Left ventricle myocardium superior (tissue), 1 donor: ENCODE measurements at places on chromosomes 5 and 9.

- no peak for DNase-seq
Observed at GRCh38 chr9:136308006-136308701, 4.3 kb upstream of the CCDC187 start.

DNA sequence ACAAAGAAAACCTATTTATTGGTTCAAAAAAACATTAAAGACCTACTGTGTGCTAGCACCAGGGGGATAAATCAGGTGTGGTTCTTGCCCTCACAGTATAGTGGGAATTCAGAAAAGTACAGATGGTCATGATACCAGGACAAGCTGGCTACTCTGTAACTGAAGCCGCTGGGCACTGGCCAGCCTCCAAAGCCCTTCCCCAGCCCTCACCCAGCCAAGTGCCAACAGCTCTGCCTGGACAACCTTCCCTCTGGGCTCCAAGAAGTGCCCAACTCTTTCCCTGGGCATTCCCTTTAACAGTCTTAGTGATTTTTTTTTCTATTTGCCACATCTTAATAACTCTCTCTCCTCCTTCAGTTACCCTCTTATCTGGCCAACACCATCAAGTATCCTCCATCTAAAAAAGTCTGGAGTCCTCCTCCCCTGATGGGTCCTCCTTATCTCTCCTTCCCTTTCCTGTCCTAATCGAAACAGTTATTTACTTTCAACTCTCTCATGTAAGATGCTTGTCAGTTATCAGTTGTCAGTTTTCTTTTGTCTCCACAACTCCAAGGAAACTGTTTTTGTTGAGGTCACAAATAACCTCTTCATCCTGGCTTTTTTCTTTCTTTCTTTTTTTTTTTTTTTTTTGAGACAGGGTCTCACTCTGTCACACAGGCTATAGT lies 13.3 kb upstream of the SEPTIN8 start:
- DNase-seq: peak; percentile 47

DNA sequence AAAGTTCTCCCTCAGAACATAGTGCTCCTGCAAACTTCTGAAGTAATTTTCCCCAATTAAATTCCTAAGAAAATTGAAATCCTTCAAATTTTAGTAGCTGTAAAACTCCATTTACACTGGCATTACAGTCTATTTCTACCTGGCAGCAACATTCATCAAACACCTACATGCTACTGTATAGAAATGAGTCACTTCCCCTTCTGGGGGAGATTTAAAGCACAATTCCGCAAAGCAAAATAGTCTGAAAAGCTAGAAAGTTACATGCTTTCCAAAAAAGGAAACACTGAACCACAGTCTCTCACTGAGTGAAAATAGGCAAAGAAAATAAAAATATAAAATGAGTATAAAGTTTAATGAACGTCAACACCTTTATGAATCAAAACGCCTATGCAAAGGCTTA lies 43.3 kb downstream of the MCTP1 start:
- DNase-seq: no peak

- no peak for DNase-seq
Observed at GRCh38 chr5:115241881-115242642, 20.6 kb downstream of the PGGT1B start.

DNA sequence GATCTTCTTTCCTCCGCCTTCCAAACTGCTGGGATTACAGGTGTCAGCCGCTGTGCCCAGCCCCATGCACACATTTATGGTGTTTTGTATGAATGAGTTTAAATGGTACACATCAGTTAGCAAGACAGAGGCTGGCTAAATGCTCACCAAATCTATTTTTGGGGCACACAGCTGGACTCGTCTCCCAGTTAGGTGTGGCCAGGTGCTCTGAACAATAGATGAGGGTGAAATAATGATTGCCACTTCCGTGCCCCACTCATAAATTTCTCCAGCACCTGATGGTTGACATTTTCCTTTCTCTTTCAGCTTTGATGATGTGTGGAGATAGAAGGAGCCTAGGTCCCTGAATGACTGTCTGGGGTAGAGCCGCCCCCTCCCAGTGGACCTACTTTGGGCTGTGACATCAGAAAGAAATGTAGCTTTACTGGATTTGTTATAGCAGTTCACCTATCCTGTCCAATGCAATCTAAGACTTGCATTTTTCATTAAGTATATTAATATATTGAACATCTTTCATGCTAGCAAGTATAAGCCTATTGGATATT lies 8.6 kb upstream of the RAPGEF1 start:
- DNase-seq: no peak

GRCh38 chr9:77158772-77159513 lies 18.4 kb upstream of the VPS13A start:
- DNase-seq: no peak

DNA sequence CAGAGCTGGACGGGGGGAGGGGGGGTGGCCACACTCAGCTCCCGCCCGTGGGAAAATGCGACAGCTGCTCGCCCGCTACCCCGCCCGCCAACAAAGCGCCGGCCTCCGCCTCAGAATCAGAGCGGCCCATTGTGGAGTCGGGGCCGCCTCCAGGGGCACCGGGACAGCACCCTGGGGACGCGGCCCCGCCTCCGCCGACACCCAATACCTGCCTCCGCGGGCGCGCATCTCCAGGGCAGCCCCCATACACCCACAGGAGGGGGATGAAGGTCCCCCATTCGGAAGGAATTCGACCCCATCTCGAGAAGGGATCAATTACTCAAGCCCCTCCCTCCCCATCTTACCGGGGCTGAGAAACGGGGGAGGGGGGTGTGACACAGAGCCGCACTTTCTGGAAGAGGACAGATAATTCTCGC lies 1.3 kb downstream of the NOTCH1 start:
- DNase-seq: peak; percentile 83

GRCh38 chr9:111118256-111118948 lies 80.1 kb upstream of the LPAR1 start:
- DNase-seq: no peak

DNA sequence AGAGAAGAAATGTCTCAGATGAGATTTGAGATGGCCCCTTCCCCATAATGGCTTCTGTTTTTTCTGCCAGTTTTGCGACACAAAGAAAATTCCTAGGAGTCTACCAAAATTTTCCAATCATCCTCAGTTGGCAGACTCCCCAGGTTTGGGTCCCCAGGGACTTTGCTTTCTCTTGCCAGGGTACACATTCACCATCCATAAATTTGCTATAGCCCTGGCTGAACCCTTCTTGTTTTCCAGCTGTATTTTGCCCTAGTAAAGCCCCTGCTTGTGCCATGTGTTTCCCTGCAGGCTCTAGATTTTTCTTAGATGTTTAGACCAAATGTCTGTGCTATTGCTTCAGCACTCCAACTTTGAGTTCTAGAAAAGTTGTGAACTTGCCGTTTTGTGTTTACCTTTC lies 283.2 kb downstream of the ANXA1 start:
- no peak for DNase-seq

GRCh38 chr5:154164249-154164581 lies 26.3 kb upstream of the GALNT10 start:
- no peak for DNase-seq
